ENCODE measurements at places on chromosomes 3 and 15.

GRCh38 chr15:33565094-33565493 is 254.3 kb downstream of the RYR3 start:
- peak; percentile 90 for DNase-seq

GRCh38 chr3:148360051-148360450 is 337.7 kb upstream of the AGTR1 start:
- DNase-seq = peak; percentile 19

GRCh38 chr3:108947855-108948254 is 5.8 kb downstream of the GUCA1C start:
- DNase-seq = no peak

GRCh38 chr15:56534728-56535127 is 69.8 kb upstream of the MNS1 start:
- DNase-seq = no peak

GRCh38 chr15:85973584-85974347 is 105.9 kb upstream of the AGBL1 start:
- DNase-seq = no peak

- DNase-seq = no peak
Observed at GRCh38 chr15:27989838-27990237, 109.3 kb downstream of the OCA2 start.

- DNase-seq = no peak
Observed at GRCh38 chr15:41564286-41564959, 5.4 kb downstream of the TYRO3 start.

GRCh38 chr3:64495781-64496334 is 191.9 kb downstream of the ADAMTS9 start:
- DNase-seq = no peak

DNA sequence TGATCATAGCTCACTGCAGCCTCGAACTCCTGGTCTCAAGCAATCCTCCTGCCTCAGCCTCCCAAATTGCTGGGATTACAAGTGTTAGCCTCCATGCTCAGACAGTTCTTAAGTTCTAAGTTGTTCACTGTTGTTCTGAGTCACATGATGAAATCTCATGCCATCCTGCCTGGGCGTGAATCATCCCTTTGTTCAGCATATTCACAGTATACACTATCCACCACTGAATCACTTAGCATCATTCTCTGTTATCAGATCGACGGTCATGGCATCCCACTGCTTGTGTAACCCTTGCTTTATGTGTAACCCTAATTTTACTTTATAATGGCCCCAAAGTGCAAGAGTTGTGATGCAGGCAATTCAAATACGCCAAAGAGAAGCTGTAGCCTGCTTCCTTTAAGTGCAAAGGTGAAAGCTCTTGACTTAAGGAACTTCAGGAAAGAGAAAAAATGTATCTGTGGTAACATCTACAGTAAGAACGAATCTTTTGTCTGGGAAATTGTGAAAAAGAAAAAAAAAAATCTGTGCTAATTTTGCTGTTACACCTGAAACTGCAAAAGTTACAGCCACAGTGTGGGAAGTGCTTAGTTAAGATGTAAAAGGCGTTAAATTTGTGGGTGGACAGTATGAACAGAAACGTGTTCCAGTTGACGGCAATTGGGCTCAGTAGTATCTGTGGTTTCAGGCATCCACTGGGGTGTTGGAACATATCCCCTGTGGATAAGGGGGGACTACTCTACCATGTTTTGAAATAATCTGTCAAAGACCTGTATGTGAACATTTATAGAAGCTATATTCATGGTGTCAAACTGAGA is 80.6 kb downstream of the PCOLCE2 start:
- DNase-seq = peak; percentile 57

GRCh38 chr15:22891426-22892210 is 53.2 kb downstream of the NIPA2 start:
- DNase-seq = no peak

GRCh38 chr3:21345382-21345976 is 405.5 kb downstream of the ZNF385D start:
- DNase-seq = no peak

- DNase-seq = no peak
Observed at GRCh38 chr3:175777965-175778364, 918.8 kb downstream of the NAALADL2 start.

DNA sequence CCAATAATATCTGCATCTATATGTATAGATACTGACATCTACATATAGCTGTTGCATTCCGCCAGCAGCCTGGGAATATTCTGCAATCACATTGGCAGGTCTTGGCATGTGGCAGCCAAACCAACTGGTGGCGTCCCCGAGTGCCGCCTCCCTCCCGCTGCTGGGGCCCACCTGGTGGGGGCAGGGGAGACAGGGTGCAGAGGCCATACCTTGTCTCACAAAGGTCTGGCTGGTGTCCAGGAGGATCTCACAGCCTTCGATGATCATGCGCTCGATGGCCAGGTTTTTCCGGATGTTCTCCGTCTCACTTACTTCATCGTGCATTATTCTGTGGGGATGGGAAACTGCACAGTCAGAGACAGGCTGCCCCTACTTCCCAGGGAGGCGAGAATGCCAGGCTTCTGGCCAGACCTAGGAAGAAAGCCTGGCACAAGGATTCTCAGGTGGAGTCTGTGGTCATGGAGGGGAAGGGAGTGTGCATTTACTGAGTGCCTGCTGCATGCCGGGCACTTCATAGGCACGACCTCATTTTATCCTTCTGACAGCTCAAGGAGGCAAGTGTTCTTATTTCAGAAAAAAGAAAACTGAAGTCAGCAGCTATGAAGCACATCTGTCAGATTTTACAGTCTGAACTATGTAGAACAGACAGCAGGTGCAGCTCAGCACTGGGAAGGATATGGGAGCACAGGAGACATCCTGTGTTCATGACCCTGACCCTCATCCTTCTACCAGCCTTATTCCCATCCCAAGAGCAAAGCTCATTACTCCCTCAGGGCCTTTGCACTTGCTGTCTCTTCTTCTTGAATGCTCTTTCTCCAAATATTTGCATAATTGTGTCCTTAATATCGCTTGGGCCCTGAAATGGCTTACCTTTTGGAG is 62.8 kb downstream of the RASGRF1 start:
- no peak for DNase-seq

DNA sequence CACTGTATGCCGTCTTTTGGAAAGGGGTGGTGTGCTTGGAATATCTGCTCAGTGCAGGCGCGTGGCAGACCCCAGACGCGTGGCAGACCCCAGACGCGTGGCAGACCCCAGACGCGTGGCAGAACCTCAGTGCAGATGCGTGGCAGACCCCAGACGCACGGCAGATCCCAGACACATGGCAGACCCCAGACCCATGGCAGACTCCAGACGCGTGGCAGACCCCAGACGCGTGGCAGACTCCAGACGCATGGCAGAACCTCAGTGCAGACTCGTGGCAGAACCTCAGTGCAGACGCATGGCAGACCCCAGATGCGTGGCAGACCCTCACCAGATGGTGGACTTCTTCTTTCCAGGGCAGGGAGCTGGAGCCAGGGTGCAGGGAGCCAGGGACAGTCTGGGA is 637 bp upstream of the MUC4 start:
- no peak for DNase-seq

DNA sequence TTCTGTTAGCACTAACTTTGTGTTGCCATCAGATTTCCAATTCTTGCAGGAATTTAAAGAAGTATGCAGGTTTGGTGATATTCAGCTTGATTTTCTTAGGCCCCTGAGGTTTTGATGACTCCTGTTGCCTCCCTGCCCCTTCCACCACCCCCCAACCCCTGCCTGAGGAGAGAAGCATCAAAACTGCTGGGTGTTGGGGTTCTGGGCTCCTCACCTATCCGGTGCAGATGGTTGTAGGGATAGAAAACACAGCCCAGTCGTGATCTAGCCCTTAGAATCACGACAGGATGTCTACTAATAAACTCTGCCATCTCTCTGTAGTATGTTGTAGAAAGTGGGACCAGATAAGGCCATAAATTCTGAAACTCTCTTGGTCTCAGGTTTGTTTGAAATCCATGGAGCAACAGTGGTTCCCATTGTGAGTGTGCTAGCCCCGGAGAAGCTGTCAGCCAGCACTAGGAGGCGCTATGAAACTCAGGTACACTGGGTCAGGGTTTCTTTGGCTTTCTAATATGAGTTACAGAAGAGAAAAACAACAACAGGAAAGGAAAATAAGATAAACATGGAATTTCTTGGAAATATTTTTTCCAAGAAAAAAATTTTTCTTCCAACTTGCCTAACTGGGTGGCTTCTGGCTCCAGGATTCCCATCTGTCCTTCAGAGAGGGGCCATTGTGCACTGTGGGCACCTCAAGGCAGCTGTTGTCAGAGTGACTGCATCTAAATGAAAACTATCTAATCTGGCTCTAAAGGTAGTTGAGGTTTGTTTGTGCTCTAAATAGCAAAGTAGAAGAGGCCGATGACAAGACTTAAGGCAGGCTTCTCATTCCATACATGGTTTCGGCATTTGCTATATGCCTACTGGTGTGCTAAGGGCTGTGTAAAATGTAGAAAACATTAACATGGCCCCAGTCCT is 8.7 kb downstream of the SRP14 start:
- no peak for DNase-seq

DNA sequence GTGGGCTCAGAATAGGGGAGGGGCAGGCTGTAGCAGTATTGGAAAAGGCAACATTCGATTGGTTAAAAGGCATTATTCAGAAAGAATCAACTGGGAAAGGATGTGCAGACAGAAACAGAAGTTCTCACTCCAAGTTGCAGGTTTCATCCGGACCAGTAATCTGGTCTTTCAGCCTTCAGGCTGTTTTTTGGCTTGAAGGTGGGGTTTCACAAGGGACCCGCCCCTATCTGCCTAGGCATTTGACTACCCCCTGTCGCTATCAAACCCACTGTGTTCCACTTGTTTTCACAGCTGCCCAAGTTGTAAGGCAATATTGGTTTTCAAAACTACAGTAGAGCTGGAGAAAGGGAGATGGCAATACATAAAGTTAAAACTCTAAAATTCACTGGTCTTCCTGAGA is 96.9 kb downstream of the VPS8 start:
- no peak for DNase-seq

All from brain microvascular endothelial cell (primary cell).